ENCODE measurements at places on chromosomes 2 and 18.
A peak's percentile ranks its signal among the peaks of the same experiment; 100 is the strongest.

GRCh38 chr2:65608916-65609315 is 176.5 kb upstream of the SPRED2 start:
- no peak for DNase-seq

DNA sequence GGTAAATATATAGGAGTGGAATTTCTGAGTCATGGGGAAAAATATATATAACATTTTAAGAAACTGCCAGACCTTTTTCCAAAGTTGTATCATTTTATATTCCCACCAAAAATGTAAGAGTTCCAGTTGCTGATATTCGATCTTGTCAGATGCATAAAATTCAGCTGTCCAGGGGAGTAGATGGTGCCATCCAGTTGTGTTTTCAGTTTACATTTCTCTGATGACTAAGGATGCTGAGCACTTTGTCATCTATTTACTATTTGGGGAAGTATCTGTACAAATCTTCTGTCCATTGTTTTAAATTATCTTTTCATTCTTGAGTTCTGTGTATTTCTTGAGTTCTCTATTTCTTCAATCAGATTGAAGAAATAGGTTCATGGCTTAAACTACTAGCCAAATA is 126.1 kb downstream of the RTN4 start:
- no peak for DNase-seq

- DNase-seq: no peak
Observed at GRCh38 chr2:28088970-28089369, 198.4 kb downstream of the BABAM2 start.

DNA sequence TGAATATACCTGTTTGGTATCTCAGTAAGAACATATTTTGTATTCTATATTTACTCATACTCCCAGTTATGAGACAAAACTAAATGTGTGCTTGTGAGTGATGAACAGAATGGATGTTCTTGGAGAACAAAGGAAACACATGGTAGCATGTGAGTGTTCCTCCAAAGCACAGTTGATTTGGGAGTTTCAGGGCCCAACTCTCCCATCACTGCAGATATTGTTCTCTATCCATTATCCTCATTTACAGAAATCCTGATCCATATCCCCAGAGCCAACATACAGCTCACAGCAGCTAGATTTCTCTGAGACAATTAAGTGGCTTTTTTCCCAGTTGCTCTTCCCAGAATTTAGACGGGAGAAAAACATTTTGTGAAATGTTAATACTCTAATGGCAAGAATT is 75.6 kb upstream of the MAPRE2 start:
- no peak for DNase-seq

DNA sequence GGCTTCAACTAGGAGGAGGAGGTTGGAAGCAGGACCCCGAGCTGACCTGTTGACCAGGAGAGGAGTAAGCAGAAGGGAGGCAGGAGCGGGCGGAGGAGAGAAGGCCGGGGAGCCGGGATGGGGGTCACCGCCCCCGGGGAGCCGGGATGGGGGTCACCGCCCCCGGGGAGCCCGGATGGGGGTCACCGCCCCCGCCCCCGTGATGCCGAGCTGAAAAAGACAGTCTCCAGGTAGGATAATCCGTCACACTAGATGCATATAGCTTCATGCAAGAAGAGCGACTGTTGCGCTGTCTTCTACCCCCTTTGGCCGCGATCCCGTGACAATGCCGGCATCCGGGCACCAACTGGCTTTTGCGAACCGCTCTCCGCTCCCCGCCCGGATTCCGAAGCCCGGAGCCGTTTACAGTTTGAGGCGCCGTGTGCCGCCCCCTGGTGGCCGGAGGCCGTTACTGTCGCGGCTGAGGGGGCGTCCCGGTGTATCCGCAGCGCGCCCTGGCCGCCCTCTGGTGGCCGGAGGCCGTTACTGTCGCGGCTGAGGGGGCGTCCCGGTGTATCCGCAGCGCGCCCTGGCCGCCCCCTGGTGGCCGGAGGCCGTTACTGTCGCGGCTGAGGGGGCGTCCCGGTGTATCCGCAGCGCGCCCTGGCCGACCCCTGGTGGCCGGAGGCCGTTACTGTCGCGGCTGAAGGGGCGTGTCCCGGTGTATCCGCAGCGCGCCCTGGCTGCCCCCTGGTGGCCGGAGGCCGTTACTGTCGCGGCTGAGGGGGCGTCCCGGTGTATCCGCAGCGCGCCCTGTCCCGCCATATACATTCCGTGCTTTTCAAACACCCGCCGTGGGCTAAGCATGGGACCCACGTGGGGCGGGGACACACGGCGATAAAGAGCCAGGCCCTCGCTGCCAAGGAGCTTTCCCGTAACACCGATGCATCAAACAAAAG is 89.6 kb downstream of the ACTR3 start:
- no peak for DNase-seq

- DNase-seq: no peak
Observed at GRCh38 chr2:19350678-19351401, 7.6 kb downstream of the OSR1 start.

DNA sequence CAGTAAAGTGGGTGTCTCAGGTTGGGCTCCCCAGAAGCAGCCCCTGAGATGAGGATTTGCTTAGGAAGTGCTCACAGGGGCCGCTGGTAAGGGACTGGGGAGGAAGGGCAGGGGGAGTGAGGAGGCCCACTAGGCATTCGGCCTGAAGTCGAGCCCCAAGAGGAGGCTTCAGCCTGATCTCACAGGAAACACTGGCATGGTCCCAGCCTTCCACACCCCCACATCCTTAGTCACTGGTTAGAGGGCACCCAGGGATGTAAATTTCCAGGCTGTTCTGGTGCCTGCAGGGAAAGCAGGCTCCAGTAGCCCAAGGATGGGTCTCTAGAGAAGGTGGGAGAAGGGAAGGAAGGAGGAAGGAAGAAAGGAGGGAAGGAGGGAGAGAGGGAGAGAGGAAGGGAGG is 22.4 kb upstream of the KCNK3 start:
- DNase-seq: no peak

DNA sequence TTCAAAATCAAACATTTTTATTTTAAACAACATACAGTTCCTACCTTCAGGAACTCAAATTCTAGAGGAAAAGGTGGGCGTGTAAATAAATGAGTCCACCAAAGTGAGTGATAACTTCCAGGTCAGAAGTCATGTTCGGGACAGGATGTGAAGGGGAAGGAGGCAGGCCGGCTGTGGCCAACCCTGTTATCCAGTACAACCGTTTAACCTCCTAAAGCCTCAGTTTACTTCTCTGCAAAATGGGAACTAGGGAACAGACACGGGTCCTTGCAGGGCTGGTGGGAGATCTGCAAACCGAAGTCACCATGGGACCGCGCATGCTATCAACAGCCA is 373 bp downstream of the EIPR1 start:
- DNase-seq: peak; percentile 52

- DNase-seq: no peak
Observed at GRCh38 chr2:232026910-232027309, 65.4 kb downstream of the DIS3L2 start.

GRCh38 chr2:19899985-19900930 is 1.5 kb downstream of the TTC32 start:
- no peak for DNase-seq

DNA sequence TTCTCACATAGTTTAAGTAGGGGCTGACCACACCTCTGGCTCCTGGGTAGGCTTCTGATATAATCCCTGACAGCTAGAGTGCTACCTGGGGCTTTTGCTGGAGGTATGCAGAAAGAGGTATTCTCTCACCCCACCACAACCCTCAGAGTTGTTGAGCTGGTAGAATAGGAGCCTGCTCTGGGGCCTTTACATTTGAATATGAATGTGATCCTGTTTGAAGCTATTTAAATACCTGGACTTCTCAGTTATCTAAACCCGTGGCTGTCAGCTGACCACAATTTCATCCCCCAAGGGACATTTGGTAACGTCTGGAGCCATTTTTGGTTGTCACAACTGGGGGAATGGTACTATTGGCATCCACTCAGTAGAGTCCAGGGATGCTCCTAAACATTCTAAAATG is 669.1 kb downstream of the SATB2 start:
- DNase-seq: no peak

GRCh38 chr18:40355726-40356125 is 1599.3 kb upstream of the PIK3C3 start:
- no peak for DNase-seq

DNA sequence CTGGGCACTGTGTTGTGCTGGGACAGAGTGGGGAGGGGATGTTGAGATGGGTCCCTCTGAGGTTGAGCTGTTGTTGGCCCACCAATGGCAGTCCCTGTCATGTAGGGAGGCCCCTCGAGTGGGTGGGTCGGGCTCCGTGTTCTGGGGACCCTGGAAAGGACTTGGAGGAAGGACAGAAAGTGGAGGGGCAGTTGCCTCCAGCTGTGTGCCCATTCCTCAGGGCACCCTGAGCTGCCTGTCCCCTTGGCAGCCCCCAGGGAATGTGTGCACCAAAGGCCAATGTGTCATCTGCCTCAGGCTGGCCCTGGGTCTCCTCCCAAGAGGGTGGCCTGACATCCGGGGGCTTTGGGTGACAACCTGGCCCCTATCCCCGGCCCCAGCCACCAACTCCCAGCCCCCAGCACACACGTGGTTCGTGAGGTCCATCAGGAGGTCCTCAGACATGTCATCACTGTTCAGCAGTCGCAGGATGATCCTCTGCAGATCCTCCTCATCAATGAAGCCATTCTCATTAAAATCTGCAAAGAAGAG is 57.7 kb downstream of the CIB4 start:
- no peak for DNase-seq

- no peak for DNase-seq
Observed at GRCh38 chr2:235658351-235659174, 164.7 kb downstream of the AGAP1 start.

- no peak for DNase-seq
Observed at GRCh38 chr2:64114063-64114911, 29.9 kb downstream of the PELI1 start.

- no peak for DNase-seq
Observed at GRCh38 chr2:83280391-83280790, 1178.7 kb downstream of the SUCLG1 start.

Data from SHP77 treated with DMSO at 0.1 percent for 48 hours (cell line).